ENCODE measurements at places on chromosomes 13 and 19. TPM values are rescaled to one million over a fixed set of nuclear protein-coding genes. Genes with fewer than 3 reads are reported as not detected.

GRCh38 chr13:50573066-50573465, 270.4 kb downstream of the DLEU7 start:
- H3K36me3 ChIP-seq = no peaks in the 10 kb centered on the region
- no peak overlapping the region for H3K4me3 ChIP-seq
- peaks cover 20% of the 10 kb centered on the region for H3K4me1 ChIP-seq
- no peak for DNase-seq
- no peaks in the 10 kb centered on the region for H3K27me3 ChIP-seq

GRCh38 chr19:28493884-28494283, 719.1 kb downstream of the UQCRFS1 start:
- no peak overlapping the region for H3K27ac ChIP-seq
- no peaks in the 10 kb centered on the region for H3K27me3 ChIP-seq
- H3K4me1 ChIP-seq = no peaks in the 10 kb centered on the region
- no peak for DNase-seq
- no peaks in the 10 kb centered on the region for H3K36me3 ChIP-seq

GRCh38 chr13:109668433-109669233, 117.8 kb downstream of the IRS2 start:
- H3K27ac ChIP-seq = no peak overlapping the region
- no peaks in the 10 kb centered on the region for H3K36me3 ChIP-seq
- no peaks in the 10 kb centered on the region for H3K4me1 ChIP-seq
- H3K4me3 ChIP-seq = no peak overlapping the region
- no peak for DNase-seq

GRCh38 chr13:103960001-103960400, 893.8 kb upstream of the SLC10A2 start:
- DNase-seq = no peak
- no peaks in the 10 kb centered on the region for H3K36me3 ChIP-seq
- H3K4me3 ChIP-seq = no peak overlapping the region
- no peaks in the 10 kb centered on the region for H3K4me1 ChIP-seq

- H3K27ac ChIP-seq = no peak overlapping the region
- H3K36me3 ChIP-seq = no peaks in the 10 kb centered on the region
- no peaks in the 10 kb centered on the region for H3K4me1 ChIP-seq
- no peak overlapping the region for H3K4me3 ChIP-seq
- no peaks in the 10 kb centered on the region for H3K27me3 ChIP-seq
- DNase-seq = no peak
These were observed 43.4 kb upstream of the MAP3K10 start for GRCh38 chr19:40147693-40148347.

- no peaks in the 10 kb centered on the region for H3K36me3 ChIP-seq
- DNase-seq = no peak
- H3K27ac ChIP-seq = no peak overlapping the region
- no peaks in the 10 kb centered on the region for H3K27me3 ChIP-seq
- H3K4me3 ChIP-seq = no peak overlapping the region
These were observed 51.9 kb downstream of the DOCK9 start for GRCh38 chr13:98925949-98926348.

DNA sequence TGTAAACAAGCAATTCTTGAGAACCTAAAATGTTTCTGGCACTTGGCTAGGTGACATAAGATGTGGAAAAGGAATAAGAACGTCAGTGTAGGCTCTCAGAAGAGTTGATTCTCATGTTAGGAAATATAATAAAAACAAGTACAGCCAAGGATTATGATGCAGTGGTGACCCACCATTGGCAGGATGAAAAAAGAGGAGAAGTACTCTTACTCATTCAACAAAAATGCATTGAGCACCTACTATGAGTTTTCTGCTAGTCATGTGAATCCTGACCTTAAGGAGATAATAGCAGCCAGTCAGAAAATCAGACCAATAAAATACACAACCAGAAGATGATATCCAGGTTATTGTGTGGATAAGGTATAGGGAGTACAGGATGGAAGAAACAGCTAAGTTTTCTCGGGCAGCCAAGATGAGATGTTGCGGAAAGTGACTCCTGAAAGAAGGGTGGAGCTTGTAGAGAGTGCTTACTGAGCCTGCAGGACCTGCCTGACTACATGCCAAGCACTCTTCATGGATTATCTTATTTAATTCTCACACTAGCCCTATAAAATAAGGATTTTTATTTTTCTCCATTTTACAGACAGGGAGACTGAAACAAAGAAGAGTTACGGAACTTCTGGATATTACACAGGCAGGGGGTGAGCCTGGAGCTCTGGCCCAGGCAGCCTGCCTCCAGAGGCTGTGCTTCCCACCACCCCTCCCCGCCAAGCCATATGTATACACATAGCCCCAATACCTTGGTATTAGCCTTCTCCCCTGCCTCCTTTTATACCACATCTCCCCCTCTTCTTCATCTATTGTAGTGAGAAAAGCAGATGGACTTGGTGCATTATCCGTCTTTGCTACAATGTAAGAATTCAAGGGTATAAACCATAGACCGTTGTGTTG, 58.0 kb downstream of the TGDS start:
- H3K27me3 ChIP-seq = peaks cover 12% of the 10 kb centered on the region
- H3K27ac ChIP-seq = no peak overlapping the region
- H3K4me3 ChIP-seq = no peak overlapping the region
- H3K4me1 ChIP-seq = no peaks in the 10 kb centered on the region
- no peaks in the 10 kb centered on the region for H3K36me3 ChIP-seq

- DNase-seq = no peak
- no peaks in the 10 kb centered on the region for H3K36me3 ChIP-seq
- H3K4me1 ChIP-seq = peaks cover 32% of the 10 kb centered on the region
These were observed 9.4 kb upstream of the DPY19L3 start for GRCh38 chr19:32396046-32396652.

AMH gene
- total RNA-seq = 0.18 TPM

All from HepG2 (cell line).